ENCODE measurements at places on chromosomes 4 and X. TPM values are rescaled to one million over a fixed set of nuclear protein-coding genes. Genes with fewer than 3 reads are reported as not detected.

Gene HPGD
- not detected for total RNA-seq

- no peak for DNase-seq
Observed at GRCh38 chr4:55253948-55254593, 92.0 kb upstream of the SRD5A3 start.

- no peak for DNase-seq
Observed at GRCh38 chr4:1627417-1628313, 56.4 kb downstream of the FAM53A start.

Gene PPEF2
- total RNA-seq = not detected

Gene ZMAT1
- not detected for total RNA-seq

DNA sequence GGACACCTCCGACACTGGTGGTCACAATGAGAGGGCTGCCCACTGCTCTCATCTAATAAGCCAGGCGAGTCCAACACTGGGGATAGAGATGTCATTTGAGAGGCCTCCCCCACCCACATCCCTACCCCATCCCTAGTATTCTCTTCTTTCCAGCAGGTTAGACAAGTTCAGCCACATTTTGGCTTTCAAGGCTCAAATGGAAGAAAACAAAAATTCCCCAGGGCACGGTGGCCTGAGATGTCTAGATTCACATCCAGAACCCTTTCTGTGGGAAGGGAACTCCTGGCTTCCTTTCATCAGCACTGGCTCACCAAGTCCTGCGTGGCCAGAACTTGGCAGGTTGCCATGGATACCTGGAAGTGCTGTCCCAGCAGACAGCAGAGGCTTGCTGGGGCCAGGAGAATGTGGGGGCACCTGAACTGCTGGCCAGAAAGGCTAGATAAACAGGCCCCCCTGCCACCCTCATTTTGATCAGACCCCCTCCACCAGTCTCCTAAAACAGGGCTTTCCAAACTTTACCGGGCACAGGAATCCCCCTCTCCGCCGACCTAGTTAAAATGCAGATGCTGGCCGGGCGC is 1.3 kb upstream of the NYX start:
- no peak for DNase-seq

DNA sequence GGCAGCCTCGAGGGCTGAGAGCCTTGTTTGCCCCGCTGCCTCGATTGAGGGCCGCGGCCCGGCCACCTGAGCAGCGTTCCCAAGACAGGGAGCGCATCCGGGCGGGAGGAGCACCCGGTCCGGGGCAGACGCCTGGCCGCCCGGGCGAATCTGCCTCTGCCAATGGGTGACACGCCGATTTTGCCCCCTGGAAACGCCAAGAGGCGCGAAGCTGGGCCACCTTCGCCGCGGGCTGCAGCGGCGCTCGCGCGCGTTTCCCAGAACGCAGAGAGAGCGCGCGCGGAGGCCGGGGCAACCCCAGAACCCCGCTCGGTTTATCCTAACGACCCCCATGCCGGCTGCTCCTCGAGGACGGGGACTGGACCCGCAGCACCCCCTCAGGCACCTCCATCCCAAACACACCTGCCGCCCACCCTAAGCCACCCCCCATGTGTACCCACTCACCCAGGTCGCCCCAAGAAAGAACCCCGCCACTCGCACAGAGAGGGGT is 575 bp downstream of the MAP7D2 start:
- DNase-seq = no peak

Gene PABPC1L2B
- total RNA-seq = not detected

GRCh38 chr4:1693131-1693896 is 9.2 kb upstream of the FAM53A start:
- peak; percentile 72 for DNase-seq

DNA sequence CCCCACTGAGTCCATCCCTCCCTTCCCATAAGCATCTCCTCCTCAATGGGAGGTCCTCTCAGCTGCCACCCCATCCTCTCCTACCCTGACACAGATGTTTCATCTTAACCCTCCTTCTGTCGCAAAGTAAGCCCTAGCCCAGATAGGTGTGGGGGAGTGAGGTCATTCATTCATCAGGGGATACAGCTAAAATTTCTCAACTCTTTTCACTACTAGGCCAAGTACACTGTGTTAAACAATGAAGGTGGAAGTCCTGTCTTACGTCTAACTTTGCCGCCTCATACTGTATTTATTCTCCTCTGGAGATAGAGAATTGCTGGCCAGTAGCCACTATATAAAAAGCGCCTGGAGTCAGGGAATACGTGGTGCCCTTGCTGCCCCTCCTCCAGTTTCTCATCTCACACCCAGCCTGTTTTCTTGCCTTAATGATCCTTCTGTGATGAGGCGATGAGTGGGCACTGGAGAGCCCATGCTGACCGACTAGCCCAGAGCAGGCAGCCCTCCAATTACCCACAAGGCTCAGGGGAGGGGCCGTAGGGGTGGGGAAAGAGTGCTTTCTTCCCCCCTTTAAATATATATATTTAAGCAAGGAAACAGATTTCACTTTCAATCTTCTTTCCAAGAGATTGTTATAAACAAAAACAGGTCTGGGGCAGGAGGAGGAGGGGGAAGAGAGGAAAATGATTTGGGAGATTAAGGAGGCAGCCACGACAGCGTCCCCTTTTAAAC is 149.5 kb downstream of the PJA1 start:
- no peak for DNase-seq

DNA sequence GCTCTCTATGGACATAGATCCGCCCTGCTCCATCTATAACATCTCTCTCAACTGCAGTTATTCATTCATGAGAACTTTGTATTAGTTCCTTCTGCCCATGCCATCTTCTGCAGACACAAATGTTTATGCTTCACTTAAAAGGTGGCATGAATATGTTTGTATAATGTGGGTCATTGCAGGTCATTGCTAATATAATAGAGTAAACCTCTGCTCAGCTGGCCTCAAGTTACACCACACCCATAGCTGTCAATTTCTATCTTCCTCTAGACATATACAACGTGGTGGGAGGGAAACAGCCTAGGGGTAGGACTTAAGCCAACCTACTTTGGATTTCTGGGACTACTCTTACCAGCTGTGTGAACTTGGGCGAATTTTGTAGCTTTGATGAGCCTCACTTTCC is 129.8 kb downstream of the ATXN3L start:
- no peak for DNase-seq

Gene FAM47C
- not detected for total RNA-seq

- DNase-seq = no peak
Observed at GRCh38 chr4:23938796-23939195, 48.9 kb upstream of the PPARGC1A start.

DNA sequence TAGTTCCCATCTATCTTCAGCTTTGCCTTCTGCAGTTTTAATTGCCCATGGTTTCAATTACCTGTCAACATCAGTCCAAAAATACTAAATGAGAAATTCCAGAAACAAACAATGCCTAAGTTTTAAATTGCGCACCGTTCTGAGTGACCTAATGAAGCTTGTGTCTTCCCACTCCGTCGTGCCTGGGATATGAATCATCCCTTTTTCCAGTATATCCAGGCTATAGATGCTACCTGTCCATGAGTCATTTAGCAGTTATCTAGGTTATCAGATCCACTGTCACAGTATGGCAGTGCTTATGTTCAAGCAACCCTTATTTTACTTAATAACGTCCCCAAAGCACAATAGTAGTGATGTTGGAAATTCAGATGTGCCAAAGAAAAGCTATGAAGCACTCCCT is 363.6 kb upstream of the FAM241A start:
- DNase-seq = no peak

Gene POU3F4
- total RNA-seq = not detected

- DNase-seq = no peak
Observed at GRCh38 chr4:100422894-100423293, 94.9 kb downstream of the EMCN start.

GRCh38 chr4:3436048-3436797 is 5.5 kb upstream of the HGFAC start:
- DNase-seq = no peak

- peak; percentile 89 for DNase-seq
Observed at GRCh38 chr4:10093801-10094552, 22.6 kb downstream of the WDR1 start.

DNA sequence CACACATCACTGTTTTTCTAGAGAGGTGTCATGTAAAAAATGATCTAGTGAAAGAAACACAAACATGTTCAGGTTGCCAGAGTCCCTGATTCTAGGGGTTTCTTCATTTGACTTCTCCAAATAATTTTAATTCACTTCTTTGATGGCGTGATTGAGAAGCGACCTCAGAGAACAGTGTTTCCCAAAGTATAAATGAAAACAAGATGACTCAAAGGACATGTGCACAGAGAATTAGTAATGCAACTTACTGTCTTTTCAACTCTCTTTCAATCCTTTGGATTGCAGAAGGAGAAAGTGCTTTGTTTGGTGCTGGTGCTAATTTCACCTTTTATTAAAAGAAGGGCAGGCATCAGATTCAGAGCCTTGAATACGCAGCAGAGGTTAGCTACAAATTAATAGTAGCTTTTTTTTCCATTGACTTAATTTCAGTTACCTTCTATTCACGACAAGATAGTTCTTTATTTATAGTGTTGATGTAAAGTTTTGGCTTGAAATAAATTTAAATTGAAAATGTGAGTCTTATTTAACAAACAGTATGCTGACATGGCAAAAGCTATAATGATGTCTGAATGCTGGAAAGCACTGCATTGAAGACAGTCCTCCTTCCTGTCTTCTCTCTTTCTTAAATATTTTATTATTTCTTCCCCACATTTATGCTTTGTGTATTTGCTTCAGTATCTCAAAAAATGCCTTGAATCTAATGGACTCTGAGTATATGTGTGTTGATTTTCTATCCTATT is 85.1 kb downstream of the SLC10A7 start:
- DNase-seq = peak; percentile 16

- peak; percentile 94 for DNase-seq
Observed at GRCh38 chr4:76090241-76090691, 15.8 kb downstream of the ART3 start.

- DNase-seq = no peak
Observed at GRCh38 chrX:3345281-3346191, 916 bp downstream of the MXRA5 start.

GRCh38 chr4:53313510-53313909 is 52.4 kb downstream of the SCFD2 start:
- peak; percentile 44 for DNase-seq

- no peak for DNase-seq
Observed at GRCh38 chr4:115315182-115315581, 201.8 kb upstream of the NDST4 start.

Gene RPS6KA3
- total RNA-seq = 51.1 TPM

- peak; percentile 95 for DNase-seq
Observed at GRCh38 chr4:122010610-122011009, 58.8 kb upstream of the TRPC3 start.

- DNase-seq = no peak
Observed at GRCh38 chr4:40251366-40251765, 54.5 kb downstream of the RHOH start.

Gene TMSB15C
- total RNA-seq = 5.8 TPM

GRCh38 chr4:73855406-73855805 is 2.3 kb downstream of the PF4V1 start:
- no peak for DNase-seq

DNA sequence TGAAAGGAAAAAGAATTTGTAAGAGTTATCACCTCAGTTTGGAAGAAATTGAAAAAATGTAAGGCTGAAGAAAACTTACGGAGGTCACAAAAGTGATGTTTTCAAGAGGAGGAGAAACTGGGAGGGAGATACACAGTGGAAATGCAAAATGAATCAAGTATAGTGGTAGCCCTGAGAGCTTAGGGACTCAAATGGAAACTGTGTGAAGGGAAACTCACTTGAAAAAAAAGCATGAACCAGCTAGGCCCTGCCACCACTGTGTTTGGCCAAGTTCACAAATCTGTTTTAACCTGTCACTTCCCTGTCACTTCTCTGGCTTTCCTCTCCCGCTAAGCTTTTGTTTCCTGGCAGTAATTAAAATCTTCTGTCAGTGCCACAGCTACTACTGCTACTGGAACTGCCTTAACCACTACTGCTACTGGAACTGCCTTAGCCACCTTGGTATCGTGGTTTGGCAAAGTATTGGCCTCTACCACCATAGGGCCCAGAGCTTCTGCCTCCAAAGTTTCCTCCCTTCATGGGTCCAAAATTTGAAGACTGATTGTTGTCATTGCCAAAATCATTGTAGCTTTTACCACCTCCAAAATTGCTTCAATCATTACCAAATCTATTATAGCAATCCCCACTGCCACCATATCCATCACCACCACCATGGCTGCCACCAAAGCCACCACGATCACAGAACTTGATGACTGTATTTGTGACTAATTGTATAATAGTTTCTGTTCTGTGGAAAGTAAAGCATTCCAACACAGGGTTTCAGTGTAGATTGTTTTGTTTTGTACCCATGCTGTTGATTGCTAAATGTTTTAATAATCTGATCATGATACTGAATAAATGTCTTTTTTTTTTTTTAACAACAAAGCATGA is 41.5 kb downstream of the SMARCA5 start:
- no peak for DNase-seq

- DNase-seq = peak; percentile 85
Observed at GRCh38 chr4:169410839-169411770, 140.3 kb upstream of the SH3RF1 start.

Gene CXCL11
- under 0.01 TPM for total RNA-seq

Gene FAM156A
- total RNA-seq = 7.5 TPM

DNA sequence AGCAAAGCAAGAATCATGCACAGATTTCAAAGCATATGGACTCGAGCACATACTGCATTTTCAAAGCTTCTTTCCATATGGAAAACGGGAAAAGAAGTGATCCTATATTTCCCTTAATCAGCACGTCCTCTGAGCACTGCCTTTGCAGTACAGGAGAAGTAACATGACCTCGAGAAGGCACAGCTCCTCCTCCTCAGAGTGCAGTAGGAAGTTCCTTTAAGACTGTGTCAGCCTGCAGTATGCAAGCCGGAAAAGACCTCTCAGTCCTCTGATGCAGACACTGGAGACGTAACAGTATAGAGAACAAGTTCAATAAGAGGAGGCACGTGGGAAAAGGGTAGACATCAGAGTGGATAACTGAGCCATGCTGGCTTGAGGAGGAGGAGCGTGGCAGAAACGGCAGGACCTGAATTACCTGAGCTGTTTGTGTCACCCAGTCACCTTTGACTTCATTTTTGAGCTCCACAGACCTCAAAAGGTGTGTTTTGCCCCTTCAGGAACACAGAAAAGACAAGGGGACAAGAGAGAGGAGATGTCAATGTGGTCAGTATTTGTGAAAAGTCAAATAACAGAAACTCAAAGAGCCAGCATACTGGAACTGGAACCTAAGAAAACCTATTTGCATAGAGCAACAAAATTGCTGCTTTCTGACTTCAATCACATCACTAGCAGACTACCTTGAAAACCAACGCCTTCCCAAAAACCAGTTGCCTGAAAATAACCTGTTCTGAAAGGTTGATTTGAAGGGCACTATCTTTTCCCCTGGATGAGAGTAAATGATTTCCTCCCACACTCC is 20.8 kb downstream of the IRF2 start:
- DNase-seq = peak; percentile 95

DNA sequence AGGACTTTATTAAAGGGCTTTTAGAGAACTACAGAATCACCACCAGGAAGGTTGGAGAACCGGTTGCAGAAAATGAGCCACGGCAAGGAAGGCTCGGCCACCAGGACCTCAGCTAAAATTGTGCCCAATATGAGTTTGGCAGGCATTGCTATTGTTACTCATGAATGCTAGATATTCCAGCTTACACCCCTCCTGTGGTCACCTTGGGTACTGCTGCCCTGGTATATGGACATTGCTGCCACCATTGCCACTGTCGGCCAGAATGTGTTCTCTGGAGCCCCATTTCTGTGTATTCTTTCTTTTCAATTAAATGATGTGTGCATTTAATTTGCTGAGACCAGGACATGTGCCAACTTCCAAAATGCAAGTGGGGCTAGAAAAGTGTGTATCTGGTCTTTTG is 626.7 kb upstream of the BOD1L1 start:
- DNase-seq = peak; percentile 6

All from IMR-90 (cell line).